Activated CD4-positive, CD25-positive, alpha-beta regulatory T cell treated with anti-CD3 and anti-CD28 coated beads, Interleukin-2, amount 50 U/mL, for 16 hours (primary cell): ENCODE measurements at places on chromosomes 13 and 19.

DNA sequence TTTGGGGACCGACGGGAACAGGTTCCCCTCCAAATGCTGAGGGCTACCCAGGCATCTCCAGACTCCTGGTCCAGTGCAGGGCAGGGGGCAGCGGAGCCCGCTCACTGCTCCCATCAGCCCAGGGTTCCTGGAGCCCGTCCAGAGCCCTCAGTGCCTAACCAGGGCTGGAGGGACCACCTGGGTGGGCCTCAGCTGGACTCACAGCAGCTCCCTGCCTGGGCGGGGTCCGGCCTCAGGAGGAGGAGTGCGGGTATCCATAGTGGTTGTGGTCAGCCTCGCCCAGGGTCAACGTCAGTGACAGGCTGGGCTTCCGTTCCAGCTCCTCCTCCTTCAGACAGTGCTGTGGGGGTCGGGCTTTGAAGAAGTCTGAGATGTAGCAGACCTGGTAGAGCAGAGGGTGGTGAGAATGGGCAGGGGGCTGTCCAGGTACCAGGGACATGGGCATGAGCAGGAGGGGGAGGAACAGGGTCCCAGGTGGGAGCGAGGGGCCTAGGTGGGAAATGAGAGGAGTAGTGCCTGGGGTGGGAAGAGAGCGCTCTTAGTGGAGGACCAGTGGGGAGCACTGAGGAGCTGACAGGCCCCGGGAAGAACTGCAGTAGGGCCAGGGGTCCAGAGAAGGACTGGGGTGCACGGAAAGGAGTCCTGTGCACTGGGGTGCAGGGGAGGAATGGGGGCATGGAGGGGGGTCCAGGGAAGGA, 9.9 kb downstream of the PLPP2 start:
- DNase-seq: no peak

DNA sequence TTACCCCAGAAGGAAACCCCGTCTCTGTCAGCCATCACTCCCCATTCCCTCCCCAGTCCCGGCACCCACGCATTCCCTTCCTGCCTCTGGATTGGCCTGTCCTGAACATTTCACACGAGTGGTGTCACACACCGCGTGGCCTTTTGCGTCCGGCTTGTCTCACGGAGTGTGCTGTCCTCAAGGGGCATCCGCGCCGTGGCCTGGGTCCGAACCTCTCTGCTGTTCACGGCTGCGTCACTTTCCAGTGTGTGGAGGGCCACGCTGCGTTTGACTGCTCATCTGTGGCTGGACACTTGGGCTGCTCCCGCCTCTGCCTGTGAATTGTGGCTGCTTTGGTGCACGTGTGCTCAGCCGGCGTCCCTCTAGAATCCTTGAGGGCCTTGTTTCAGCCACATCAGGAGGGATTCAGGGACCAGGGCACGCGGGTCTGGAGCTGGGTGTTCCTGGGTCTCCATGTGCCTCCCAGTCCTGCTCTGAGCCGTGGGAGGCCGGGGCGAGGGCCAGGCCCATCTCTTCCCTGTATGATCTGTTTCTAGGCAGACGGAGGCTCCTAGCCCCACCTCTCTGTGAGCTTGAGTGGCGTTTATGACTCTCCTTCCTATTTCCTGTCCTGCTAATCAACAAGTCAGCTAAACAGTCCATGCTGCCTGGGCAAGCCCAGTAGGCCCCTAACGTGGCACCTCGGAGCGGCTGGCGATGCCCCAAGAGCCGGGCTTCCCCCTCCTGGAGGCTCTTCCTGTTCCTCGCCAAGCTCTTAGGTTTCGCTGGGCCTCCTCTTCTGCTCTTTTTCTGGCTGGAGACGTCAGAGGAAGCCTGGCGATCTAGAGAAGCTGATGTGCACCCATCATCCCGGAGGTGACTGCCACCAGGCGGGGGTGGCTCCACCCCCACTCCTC, 8.1 kb downstream of the STK11 start:
- DNase-seq: no peak

GRCh38 chr13:20301403-20302071, 69.4 kb upstream of the GJB6 start:
- no peak for DNase-seq

GRCh38 chr19:41309180-41310032, 566 bp upstream of the CCDC97 start:
- DNase-seq: no peak

GRCh38 chr19:46787040-46787330, 1.4 kb downstream of the SLC1A5 start:
- no peak for DNase-seq

GRCh38 chr19:11197291-11198174, at the start of gene KANK2:
Gene KANK2 (minus strand): TSS chr19:11197545. CDS start chr19:11194511, 3,034 bp downstream.
- peak; percentile 34 for DNase-seq

DNA sequence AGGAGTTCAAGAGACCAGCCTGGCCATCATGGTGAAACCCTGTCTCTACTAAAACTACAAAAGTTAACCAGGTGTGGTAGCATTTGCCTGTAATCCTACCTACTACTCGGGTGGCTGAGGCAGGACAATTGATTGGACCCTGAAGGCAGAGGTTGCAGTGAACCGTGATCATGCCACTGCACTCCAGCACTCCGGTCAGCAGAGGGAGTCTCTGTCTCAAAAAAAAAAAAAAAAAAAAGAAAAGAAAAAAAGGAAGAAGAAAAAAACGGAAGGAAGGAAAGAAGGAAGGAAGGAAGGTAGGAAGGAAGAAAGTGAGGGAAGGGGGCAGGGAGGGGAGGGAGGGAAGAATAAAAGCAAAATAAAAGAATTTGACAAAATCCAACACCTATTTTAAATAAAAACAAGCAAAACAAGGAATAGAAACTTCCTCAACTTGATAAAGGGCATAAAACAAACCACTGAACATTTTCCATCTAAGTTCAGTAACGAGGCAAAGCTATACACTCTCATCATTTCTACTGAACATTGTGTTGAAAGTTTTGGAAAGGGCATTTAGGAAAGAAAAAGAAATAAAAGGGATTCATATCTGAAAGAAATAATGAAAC, 411.6 kb upstream of the SLITRK5 start:
- DNase-seq: no peak

- no peak for DNase-seq
These were observed 342.7 kb upstream of the SGCG start for GRCh38 chr13:22837980-22838647.

DNA sequence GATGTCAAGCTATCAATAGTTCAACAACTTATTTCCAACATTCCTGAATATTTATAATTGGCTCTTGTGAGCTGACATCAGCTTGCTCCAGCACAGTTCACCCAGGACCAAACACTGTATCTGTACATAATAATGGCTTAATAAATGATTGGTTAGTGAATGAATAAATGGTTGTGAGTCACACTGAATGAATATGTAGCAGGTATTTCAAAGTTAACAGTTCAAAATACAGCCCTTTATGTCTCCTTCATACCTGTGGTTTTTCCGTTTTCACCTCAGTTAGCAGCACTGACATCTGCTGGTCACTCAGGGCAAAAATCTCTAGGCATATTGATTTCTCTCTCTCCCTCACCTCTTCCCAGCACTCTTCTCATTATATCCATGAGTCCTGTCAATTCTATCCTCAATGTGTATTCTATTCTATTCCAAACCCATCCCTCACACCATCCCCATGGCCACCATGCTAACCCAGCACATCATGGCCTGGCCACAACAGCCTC, 76.3 kb downstream of the PEG3 start:
- DNase-seq: no peak

GRCh38 chr13:30133554-30133912, 173.8 kb downstream of the KATNAL1 start:
- no peak for DNase-seq
